Spinal cord (tissue), 10 donors: ENCODE measurements at places on chromosomes 13 and 19. TPM values are rescaled to one million over a fixed set of nuclear protein-coding genes. Genes with fewer than 3 reads are reported as not detected.

Gene PPM1N
- 2.1 TPM for polyA plus RNA-seq

Gene FBXW9
- polyA plus RNA-seq: 21.7 TPM

Gene OLFM2
- polyA plus RNA-seq: 251 TPM

Gene PRR36
- polyA plus RNA-seq: 59.4 TPM

Gene PEAK3
- 0.11 TPM for polyA plus RNA-seq

Gene ADGRE3
- not detected for polyA plus RNA-seq

Gene C1QTNF9
- 0.82 TPM for polyA plus RNA-seq

Gene TINCR
- 4.2 TPM for polyA plus RNA-seq

Gene CYSLTR2
- 1.9 TPM for polyA plus RNA-seq

Gene CDC42EP5
- polyA plus RNA-seq: 6.5 TPM

Gene ICAM4
- not detected for polyA plus RNA-seq

Gene ZNF284
- 6.4 TPM for polyA plus RNA-seq

Gene MTIF3
- 53.6 TPM for polyA plus RNA-seq

Gene PLIN5
- 18.5 TPM for polyA plus RNA-seq

Gene DMKN
- 18.1 TPM for polyA plus RNA-seq

Gene AP3D1
- polyA plus RNA-seq: 165 TPM

Gene ANGPTL8
- polyA plus RNA-seq: 2.3 TPM
